ENCODE measurements at places on chromosomes 2 and 18.
A peak's percentile ranks its signal among the peaks of the same experiment; 100 is the strongest.

DNA sequence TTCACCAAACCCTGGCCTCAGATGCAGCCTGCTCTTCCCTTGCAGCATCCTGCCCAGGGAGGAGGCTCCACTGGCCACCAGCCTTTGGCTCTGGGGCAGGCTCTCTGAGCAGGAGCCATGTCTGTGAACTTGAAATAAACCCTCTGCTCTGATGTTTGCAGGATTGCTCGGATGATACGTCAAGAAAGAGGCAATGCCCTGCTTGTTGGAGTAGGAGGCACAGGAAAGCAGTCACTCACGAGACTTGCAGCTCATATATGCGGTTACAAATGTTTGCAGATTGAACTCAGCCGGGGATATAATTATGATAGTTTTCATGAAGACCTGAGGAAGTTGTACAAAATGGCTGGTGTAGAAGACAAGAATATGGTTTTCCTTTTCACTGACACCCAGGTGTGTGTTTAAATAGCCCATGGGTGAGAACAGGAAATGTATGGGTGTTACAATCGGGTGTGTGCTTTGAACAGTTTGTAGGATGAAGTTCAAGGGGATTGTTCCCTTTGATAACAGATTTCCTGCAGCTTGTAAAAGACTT is 177.9 kb downstream of the DNAH6 start:
- no peak for DNase-seq

GRCh38 chr2:65831509-65831908 is 399.1 kb upstream of the SPRED2 start:
- no peak for DNase-seq

DNA sequence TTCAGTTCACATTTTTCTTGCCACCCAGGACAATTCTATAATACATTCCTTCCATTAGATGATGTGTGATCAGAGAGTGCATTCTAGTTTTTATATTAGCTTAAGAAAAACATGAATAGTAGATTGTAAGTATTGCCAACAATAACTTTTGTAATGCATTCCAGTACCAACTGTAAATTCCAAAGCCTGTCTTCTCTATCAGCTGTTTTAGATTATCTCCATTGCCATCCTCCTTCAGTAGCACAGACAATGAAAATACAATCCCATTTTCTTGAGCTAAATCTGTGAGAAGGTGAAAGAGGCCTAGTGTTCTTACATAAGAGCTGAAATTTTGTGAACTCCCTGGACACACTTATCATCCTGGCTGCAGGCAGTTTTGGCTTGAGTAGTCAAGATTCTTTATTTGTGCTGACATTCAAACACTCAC is 103.9 kb downstream of the CCBE1 start:
- peak; percentile 92 for DNase-seq

GRCh38 chr2:33521791-33522281 is 45.4 kb downstream of the RASGRP3 start:
- no peak for DNase-seq

DNA sequence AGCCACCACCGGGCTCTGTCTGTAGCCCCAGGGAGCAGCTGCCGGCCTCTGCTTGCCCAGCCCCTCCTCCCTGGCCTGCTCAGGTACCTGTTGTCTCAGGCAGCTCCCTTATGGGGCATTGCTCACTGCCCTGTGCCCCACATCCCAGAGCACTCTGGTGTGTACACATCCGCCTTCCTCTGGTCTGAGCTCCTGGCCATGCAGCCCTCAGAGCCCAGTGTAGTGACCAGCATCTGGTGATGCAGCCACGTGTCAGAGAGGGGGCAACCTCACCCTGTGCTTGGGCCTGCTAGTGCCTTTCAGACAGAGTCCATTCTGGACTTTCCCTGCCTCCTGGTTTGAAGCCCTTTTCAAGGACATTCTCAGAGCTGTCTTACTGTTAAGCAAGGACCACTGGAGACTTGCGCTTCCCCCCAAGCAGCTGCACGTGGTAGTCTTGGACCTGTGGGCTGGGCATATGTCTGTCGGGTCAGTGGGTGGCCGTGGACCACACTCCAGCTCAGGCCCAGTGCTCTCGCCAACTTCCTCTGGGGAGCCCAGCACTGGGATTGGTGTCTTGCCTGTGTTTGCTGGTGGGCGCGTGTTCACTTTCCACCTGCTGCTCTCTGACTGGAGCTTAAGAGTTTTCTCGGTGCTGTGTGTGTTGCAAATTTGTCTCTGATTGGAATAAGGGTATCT is 30.7 kb downstream of the DGKD start:
- DNase-seq = no peak

GRCh38 chr2:31688282-31688681 is 107.5 kb upstream of the SRD5A2 start:
- DNase-seq = no peak

GRCh38 chr18:31450409-31450808 is 2.9 kb downstream of the DSG3 start:
- no peak for DNase-seq

DNA sequence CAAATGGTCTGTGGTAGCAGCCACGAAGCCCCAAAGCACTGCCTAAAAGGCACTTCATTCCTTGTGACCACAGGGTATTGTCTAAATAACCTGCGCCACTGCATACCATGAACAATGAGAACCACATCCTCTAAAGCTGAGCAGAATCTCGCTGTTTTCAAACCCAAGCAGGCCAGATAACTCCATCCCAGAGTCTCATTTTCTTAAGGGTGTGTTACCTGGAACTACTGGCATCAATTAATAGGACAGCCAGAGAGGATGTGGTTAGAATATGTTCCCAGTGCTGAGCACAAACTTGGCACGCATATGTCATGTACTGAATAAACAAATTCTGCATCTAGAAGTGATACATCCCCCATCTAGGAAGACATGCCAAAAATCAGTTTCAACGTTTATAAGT is 13.0 kb downstream of the VPS4B start:
- DNase-seq = no peak

DNA sequence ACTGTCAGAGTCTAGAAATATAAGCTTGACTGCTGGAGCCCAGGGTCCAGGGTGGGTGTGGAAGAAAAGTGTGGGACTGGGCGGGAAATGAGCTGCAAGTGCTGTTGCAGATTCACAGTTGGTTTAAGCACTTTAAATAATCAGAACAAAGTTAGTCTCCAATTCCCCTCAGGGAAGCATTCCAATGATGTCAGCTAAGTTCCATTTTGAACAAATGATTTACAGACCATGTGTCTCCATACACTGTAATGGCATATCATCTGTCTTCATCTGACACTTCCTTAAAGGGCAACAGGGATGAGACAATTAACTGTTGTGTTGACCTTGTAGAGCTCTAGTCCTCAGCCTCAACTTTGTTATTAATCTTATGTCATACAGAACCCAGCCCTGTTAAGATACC is 31.5 kb upstream of the REG3A start:
- DNase-seq = no peak

DNA sequence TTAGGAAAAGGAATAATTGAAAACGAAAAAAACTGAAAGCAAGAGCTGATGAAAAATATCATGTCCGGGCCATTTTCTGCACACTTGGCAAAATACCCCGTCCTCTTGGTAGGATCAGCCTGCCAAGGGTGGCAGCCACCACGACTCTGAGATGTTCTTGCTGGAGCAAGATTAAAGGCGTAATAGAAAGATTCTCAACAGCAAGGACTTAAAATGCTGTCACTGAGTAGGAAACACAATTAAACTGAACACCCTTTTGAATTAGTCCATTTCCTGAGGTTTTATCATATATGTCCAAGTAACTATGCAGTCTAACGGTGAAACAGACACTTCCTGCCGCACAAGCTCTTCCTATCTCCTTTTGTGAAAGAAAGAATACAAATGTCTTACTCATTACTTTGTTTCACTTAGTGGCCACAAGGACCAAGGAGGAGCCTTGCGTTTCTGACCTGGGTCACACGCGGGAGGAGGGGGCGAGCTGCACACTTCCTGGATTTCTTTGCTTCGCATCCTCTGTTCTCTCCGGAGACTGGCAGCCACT is 222.7 kb downstream of the PIEZO2 start:
- DNase-seq = no peak

GRCh38 chr2:86185517-86186212 is 9.6 kb downstream of the IMMT start:
- no peak for DNase-seq

DNA sequence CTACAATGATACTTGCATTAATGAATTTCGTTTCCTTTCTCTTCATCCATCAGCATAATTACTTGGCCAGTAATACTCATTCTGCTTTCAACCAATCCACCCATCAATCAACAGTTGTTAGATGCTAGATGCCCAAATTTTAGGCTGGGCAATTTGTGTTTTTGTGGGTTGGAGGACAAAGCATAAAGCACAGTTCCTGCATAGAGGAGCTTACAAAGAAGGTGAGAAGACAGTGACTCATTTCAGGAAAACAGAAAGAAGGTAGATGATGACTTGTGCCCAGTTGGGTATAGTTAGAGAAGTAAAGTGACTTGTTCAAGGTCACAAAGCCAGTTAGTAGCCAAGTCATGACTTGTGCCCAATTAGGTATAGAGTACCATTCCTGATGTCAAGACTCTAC is 1186.8 kb upstream of the CELF4 start:
- no peak for DNase-seq

GRCh38 chr18:58943896-58944295 is 79.2 kb downstream of the ZNF532 start:
- DNase-seq = no peak

GRCh38 chr2:216149741-216150140 is 40.6 kb downstream of the XRCC5 start:
- DNase-seq = no peak

DNA sequence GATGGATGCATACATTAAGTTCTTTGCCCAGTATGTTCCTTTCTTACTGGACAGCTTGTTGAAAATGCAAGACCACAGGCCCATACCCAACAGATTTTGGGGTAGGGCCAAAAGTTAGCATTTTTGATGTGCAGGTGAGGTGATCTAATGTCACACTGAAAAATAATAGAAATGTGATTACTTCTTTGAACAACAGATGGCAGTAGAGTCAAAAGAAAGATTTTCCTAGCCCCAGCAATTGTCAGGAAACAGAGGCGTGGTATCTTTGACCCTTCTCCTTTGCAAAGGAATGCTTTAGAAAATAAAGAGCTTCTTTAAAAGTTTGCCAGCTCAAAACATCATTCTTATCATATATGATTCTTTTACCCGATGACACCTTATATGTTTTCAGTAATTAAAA is 343.6 kb upstream of the SYT4 start:
- no peak for DNase-seq

- peak; percentile 45 for DNase-seq
Measured at GRCh38 chr18:398935-399630, 101.4 kb downstream of the COLEC12 start.

GRCh38 chr2:108388045-108388444 is 10.3 kb downstream of the SULT1C4 start:
- DNase-seq = no peak

DNA sequence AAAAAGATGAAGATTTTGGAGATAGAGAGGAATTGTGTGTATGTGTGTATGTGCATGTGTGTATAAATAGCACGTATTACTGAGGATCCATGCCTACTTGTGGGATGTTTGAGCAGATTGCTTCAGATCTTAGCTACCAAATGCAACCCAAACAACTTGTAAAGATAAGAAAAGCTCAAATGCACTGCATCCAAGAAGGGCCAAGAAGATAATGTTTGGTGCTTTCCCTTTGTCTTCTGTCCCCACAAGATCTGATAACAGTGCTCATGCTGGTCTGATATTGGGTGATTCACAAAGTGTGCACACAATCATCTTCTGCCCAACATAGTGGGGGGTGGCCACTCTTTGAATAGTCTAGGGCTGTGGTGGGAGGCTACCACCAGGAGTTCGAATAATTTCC is 284.8 kb upstream of the CYRIA start:
- no peak for DNase-seq

- peak; percentile 66 for DNase-seq
Measured at GRCh38 chr18:46950064-46950656, 32.8 kb downstream of the KATNAL2 start.

DNA sequence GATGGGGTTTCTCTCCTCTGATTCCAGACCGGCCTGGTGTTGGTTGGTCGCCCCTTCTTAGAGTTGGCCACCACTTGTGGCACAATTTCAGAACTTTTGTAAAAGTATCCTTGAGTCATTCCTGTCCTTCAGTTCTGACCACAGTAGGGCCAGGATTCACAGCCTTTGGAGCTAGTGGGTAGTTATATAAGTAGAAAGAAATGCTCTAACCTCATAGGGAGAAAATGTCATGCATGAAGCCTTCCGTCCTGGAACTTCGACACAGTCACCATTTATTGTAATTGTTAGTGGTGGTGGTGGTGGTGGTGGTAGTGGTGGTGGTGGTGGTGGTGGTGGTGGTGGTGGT is 65.4 kb downstream of the EPAS1 start:
- peak; percentile 69 for DNase-seq

DNA sequence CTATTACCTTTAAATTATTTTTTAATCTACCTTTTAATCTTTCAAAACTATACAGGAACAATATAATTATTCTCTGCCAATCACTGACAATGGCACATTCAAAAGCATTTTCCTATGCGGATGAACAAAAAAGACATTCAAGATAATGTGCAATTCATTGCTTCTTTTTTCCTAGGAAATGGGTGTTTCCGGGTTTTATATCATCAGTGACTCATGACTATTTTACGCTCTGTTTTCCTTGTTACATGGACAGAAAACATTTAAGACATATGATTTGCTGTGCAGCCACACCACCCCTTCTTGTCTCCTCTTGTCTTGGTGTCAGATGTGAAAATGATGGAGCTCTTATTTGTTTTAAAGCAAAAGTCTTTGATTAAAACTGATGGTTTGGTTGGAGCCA is 184.7 kb upstream of the LINC00305 start:
- no peak for DNase-seq

GRCh38 chr2:584863-585823 is 92.1 kb downstream of the TMEM18 start:
- DNase-seq = no peak

DNA sequence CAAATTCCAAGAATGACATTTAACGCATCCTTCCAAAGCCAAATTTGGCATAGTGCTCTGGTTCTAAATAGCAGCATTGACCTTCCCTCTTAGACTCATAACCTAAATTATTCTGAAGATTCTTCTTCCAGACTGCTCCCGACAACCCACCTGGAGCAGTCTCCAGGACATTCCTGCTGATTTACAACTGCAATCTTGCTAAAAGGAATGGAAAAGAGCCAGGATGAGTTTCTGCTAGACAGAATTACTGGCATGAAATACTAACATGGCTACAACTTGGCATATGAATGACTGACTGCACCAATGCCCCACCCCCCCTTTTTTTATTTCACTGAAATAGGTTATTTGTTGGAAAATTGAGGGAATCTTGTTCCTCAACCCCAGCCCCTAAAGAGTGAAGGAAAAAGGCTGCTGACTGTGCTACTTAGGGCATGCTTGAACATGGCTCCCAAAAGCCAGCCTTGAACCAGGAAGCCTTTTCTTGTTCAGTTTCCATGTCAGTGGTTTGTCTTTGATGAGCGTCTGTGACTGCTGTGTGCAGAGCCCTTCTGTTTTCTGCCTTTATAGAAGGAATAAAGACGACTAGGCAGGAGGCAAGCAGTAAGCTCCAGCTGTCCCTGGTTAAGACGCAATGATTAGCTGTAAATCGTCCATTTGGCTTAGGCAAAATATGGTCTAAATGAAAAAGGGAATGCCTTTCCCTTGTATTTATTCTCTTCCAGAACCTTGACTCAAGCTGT is 47.4 kb upstream of the ITGB6 start:
- DNase-seq = no peak
